ENCODE measurements at places on chromosomes 4 and X.

DNA sequence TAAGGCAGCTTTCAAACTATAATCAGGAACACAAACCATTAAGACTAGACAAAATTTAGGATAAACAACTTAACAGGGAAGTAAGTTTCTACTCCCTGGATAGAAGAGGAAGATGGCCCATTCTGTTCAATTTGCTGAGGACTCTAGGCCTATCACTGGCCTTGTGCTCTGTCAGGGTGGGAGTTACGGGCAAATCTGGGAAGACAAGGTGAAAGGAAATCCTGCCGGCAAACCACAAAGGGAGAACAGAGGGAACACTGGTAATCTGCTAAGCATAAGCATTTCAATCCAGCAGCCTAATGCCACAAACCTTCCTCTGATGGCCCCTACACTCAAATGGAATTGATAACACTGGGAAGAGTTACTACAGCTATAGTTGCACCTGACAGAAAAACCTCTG lies 8.3 kb downstream of the GPR82 start:
- DNase-seq = no peak

- DNase-seq = no peak
Observed at GRCh38 chr4:80374180-80374579, 38.6 kb downstream of the CFAP299 start.

DNA sequence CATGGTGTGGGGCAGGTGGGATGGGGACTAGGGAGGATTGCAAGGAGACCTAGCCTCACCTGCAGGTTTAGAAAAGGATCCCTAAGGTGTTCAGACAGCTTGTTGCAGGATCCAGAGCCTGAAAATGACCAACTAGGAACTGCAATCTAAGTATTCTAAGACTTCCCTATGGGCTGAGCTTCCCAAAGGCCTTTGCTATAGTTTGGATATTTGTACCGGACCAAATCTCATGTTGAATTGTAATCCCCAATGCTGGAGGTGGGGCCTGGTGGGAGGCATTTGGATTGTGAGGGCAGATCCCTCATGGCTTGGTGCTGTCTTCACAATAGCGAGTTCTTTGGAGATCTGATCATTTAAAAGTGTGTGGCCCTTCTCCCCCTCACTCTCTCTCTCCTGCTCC lies 52.1 kb downstream of the GPC3 start:
- no peak for DNase-seq

- no peak for DNase-seq
Observed at GRCh38 chr4:184248216-184248615, 30.5 kb upstream of the ENPP6 start.

GRCh38 chr4:139085141-139085540 lies 69.6 kb downstream of the NOCT start:
- DNase-seq = peak; percentile 33

DNA sequence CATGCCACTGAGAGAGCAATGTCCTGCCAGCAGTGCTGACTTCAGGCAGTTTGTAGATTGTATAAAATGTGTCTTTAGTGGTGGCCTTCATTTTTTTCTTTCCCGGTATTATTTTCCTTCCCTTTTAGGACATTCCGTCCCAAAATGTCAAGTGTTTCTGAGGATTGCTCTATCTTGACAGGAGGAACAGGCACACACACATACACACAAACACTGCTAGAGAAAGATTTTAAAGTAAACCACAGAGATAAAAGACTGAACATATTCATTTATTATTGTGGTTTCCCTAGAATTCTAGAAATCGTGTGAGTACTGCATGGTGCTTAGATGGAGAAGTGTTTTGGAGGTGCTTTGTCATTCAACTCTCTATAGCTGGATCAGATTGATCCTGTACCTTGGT lies 111.9 kb downstream of the GABRB1 start:
- no peak for DNase-seq

DNA sequence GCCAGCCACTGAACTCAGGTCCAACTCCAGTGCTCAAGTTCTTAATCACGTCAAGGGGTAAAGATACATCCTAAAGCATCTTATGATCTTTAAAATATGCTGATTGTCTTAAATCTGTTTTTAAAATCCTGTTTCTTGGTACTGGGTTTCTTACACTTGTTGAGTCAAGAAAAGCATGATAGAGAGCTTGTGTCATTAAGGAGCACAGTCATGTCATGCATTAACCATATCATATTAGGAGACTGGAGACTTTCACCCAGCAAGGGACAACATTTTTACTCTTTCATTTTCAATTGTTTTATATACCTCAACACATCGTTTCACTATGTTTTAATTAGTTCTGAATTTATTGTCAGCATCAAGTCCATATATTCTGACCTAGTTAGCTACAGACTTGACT lies 41.5 kb downstream of the BCLAF3 start:
- DNase-seq = no peak

DNA sequence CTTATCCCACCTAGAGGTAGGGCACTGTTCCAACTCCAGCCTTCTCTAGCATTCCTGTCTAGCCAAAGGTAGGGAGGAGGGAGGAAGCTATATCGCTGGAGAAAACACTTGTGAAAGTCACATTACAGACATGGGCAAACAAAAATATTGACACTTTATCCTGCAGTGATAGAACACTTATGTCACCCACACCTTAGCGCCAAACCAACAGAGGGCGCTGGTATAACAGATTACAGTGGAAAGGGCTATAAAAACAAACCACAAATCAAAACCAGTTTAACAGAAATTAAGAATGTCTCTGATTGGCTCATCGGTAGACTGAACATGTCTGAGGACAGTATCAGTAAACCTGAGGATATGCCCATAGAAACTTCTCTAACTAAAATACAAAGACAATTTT lies 451.3 kb downstream of the TLL1 start:
- DNase-seq = no peak

DNA sequence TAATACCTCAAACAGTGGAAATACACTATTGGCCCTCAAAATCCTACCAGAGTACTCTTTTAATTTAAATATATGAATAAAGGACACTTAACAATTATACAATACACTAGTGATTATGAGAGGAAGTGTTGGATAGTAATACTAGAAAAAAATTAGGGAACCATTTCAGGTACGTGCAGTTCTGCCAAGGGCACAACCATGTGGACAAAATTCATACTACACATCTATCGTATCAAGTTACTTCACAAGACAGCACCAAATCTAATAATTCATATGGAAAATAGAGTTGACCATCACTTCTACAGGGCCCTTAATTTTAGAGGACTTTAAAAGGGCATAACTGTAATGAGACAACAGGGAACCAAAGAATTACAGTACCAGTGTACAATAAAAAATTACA lies 69.2 kb upstream of the ZCCHC13 start:
- DNase-seq = peak; percentile 21

- no peak for DNase-seq
Observed at GRCh38 chrX:2960861-2961515, 31.8 kb upstream of the ARSD start.

DNA sequence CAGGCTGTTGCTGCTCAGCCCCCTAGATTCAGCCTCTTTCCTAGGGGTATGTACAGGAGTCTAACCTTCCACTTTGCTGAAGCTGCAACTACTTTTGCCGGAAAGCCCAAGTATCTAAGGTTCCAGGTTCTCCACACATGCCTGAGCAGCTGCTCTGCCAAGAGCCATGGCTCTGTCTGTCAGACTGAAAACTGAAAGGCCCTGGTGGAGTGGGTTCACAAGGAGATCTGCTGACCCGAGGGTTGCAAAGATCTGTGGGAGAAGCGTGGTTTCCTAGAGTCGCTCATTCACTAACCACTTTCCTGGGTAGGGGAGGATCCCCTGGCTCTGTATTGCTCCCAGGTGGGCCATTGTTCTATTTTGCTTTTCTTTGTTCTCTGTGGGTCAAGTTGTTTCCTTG lies 6.0 kb upstream of the PNMA6F start:
- no peak for DNase-seq

DNA sequence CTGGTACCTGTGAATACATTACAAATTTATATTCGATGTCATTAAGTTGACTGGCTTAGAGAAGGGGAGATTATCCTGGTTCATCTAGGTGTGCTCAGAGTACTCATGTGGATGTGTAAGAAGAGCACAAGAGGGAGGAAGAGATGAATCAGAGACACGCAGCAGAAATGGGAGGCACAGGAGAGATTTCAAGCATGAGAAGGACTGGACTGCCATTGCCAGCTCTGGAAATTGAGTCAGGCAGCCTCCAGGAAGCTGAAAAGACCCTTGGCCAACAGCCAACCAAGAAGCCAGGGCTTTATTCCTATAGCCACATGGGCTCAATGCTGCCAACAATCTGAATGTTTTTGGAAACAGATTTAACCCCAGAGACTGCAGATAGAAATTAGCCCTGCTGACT lies 1390.0 kb downstream of the STIM2 start:
- no peak for DNase-seq

- no peak for DNase-seq
Observed at GRCh38 chr4:113835005-113835404, 73.5 kb upstream of the CAMK2D start.

DNA sequence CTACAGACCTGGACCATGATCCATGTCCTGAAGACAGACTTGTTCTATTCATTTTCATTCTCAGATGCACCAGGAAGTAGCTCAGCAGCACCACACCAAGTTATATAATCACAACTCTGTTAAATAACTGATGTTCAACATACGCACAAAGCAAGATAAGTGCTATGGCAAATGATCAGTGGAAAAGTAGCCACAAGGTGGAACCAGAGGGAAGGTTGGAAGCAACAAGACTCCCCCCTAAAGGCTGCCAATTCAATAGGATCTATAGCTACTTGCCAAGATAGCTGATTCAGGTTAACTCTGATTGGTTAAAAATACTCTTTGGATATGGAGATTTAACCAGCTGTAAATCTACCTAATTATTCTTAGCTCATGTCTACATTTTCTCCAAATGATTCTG lies 23.7 kb upstream of the FAM47B start:
- no peak for DNase-seq

DNA sequence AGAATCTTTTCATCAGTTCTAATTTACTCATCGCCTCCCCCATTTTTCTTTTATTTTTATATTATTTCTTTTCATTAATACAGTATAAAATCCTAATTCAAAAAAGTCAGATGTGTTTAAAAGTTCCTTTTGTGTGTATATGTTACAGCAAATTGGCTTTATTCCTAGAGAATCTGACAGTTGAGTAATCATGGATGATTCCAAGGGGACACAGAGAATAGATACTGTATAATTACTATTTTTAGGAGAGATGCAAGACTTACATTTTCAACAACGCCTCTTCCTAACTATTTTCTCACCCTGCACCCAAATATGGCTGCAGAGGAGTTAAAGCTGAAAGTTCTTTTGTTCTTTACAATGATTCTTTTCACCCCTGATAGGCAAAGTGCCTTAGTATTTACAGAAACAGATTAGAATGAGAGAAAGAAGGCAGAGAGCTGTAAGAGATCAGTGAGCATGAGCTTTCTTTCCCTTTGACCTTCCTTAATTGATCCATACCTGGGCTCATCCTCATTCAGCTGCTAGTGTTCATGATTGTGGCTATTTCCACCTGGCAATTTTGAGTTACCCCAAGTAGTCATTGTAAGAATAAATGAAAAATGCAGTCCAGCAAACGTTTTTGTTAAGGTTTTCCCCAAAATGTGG lies 210.8 kb downstream of the SLC4A4 start:
- no peak for DNase-seq

DNA sequence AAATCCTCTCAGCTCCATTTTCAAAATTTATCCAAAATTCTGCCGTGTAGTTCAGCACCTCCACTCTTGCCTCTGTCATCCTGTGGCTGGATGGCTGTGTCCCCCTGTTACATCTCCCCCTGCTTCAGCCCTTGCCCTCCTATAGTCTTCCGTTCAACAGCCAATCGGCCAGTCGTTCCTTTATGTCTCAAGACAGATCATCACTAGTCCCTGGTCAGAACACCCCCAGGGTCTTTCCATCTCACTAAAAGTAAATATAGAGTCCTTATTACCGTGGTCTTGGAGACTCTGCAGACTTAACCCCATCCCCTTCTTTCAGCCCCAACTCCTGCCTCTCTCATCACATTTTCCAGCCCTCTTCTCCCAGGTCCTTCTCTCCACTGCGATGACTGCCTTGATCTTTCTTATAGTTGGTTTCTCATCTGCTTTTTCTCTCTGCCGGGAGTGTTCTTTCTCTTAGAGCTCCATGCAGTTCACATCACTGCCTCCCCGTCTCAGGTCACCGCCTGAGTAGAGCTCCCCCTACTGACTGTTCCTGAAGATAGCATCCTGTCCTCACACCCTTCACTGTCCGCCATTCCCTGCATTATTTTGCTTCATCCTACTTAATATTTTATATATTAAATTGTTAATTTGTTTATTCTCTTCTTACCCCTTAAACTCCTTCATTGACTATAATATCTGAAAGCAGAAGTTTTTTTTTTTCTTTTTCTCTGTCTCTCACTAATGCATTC lies 736.9 kb upstream of the MAGEB2 start:
- DNase-seq = peak; percentile 27

- peak; percentile 57 for DNase-seq
Observed at GRCh38 chr4:122652379-122652778, 31.5 kb upstream of the IL21 start.

DNA sequence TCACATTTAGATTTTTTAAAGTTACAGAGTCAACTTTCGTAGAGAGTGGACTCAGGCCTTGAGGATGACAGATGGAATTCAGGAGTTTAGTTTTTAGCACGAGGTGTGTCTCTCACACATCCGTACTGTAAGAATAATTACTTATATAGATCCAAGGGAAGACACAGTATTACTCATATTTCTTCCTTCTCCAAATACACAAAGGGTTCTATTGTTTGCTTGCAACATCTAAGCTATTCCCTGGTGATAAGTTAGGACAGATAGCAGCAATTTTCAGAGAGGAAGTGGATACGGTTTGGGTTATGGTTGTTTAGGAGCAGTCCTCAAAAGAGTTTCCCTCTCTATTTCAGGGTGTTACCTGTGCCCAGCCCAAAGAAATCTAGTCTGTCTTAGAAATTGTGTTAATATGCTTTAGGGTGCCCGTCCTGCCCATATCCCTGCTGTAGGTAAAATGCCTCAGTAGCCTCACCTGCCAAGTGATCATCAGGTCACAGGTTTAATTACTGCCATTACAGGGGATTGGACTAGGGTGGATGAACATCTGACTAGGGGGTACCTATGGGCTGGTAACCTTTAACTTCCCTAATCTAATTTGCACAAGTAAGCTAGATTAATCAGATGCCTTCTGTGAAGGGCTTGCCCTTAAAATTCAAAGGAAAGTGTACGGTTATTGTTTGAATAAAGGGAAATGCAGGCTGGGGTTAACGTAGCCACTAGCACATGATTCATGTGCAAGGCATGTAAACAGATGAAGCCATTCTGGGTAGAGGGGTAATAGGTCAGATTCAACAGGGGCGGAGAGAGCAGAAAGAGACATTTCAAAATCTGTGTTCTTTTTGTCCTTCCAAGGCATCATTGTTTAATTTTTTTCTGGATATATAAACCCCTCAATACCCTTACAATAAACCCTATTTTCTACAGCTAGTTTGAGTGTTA lies 8.7 kb upstream of the PPP3CA start:
- no peak for DNase-seq

Measured in suppressor macrophage treated with lipopolysaccharide for 1 hour (primary cell).